ENCODE measurements at places on chromosomes 3 and 15.

DNA sequence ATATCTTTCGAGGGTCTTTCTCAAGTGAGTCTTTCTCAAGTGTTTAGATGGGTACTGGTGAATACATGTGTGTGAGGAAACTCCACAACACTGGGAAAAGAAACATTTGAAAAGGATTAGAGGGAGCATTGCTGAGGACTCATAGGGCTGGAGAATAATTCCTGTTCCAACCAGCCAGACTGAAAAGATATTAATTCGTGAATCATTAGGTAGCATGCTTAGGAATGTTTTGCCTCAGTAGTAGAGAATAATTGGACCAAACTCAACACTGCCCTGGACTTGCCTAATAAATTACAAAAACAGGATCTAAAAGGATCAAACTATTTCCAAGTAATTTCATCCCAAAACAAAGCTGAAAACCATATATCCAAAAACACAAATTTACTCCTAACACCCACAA is 17.3 kb downstream of the PP2D1 start:
- no peak for DNase-seq

DNA sequence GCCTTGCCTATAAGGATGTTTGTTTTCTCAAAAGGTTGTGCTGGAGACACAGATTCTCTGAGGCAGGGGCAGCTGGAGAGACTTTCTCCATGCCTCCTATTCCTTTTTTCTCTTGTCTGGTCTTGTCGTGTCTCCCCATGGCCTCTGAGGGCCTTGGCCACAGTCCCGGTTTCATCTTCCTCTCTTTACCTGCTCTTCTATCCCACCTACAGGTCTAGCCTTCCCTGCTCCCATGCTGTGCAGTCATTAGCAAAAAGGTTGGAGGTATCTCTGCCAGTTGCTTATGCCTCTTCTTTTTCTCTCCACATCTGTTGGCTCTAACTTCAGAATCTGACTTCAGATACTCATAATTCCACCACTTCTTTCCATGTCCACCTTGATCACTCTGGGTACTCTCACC is 191.1 kb downstream of the IL20RB start:
- no peak for DNase-seq

GRCh38 chr3:37752649-37753025 is 109.0 kb upstream of the CTDSPL start:
- DNase-seq, result no peak

DNA sequence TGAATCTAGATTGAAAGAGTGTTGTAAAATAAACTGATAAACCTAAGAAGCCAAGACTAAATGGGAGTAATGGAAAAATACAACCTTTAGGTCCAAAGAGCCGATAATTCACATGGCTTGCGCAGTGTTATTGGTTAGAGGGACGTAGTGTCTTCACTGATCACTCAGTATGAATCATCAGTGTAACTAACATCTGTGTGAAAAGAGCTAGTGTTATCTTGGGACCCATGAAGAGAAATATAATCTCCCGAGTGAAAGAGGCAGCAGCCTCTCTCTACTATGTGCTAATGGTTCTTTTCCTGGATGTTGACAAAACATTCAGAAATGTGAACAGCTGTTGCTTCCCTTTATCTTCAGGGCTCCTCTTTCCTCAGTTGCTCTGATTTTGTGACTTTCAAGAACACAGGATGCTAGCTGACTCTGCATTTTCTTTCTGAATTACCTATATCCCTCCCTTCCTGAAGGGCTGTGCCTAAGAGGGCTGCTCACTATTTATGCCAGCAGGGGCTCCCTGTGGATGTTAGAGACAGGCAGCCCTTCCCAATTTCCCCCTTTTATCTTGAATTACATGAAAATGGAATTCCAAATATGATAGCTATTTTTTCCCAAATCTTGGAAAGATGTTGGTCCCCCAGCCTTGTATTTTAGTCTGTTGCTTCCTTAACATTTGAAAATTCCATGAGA is 128.8 kb downstream of the GRM7 start:
- DNase-seq, result no peak

- no peak for DNase-seq
These were observed 757 bp downstream of the VWA5B2 start for GRCh38 chr3:184230081-184230602.

Data from NB4 (cell line).